Activated T-helper 9 cell treated with anti-CD3 and anti-CD28 coated beads, Interleukin-2, amount 50 U/mL, for 16 hours (primary cell): ENCODE measurements at places on chromosomes 2 and 18.

DNA sequence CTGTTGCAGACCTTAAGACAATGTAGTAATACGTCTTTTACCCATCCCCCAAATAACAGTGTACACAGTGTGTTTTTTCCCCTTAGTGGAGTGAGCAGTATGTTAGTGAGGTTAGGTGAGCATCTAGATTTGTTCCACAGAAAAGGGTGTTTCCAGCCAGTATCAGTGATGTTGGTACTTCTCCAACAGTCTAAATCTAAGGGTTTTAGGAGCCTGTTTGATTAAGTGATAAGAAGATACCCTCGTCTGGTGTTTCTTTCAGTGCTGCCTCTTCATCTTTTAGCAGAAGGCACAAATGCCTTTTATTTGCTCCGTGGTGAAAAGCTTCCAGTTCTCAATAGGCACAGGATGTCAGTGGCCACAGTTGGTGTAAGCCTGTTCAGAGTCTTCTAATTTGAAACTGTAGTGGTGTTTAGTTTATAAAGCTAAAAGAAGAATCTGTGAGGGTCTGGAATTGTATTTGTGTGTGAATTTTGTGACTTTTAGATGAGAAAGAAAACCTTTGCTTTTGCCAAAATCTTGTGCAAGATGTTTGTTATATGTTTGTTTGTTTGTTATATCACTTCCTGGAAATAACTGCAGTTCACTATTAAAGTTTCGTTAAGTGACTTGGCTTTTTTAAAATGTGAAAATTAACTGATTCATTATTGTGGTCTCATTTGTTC is 71.2 kb downstream of the MAP4K4 start:
- no peak for DNase-seq

DNA sequence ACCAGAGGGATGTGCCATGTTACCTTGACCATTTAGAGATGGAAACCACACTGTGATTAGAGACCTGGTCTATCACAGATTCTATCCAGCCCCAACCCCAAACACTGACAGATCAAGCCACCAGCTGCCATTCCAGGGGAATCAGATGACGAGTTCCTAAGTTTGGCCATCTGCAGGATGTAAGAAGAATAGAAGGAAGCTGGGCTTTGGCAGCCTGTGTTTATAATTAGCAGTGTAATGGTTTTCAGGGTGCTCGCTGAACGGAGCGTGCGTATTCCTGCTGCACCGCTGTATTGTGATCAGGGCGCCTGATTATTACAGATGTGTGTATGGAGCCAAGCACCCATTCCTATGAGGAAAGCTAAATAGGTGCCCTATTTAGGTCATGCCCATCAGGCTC is 138.1 kb downstream of the LRRC30 start:
- no peak for DNase-seq

DNA sequence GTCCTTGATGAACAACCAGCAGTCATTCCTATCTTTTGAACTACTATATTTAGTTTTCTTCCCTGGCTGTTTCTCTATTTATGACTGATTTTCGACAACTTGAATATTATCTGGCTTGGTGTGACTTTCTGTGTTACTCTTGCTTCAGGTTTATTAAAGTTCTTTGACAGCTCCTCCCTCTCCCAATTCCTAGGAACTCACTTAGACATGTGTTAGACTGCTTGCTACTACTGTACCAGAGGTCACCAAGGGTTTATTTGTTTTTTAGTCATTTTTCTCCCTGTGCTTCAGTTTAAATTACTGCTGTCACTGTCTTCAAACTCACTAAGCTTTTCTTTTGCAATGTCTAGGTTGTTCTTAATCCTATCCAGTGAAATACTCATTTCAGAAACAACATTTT is 90.5 kb downstream of the TMEM131 start:
- no peak for DNase-seq

DNA sequence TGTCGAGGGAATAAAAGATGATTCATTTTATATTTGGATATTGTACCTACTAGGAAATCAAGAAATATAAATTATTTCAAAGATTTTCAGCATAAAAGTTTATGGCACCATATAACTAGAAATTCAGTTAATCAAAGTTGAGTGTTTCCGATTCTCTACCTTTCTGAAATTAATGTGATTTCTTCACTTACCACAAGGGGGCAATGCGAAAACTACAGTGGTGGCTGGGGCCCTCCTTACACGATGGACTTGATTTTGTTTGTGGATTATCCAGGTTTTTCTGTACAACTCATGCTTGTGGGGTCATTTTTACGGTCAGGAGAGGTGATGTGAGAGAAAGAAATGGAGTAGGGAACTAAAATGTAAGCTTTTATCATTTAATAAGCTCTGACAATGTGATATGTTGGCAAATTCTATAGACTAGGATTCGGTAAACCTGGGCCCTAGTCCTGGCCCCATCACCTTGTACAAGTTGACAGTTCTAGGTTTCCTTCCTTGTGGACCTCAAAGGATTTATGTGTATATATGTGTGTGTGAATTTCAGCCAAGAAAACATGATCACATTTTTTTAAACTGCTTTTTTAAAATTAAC is 47.6 kb downstream of the G6PC2 start:
- DNase-seq: no peak

DNA sequence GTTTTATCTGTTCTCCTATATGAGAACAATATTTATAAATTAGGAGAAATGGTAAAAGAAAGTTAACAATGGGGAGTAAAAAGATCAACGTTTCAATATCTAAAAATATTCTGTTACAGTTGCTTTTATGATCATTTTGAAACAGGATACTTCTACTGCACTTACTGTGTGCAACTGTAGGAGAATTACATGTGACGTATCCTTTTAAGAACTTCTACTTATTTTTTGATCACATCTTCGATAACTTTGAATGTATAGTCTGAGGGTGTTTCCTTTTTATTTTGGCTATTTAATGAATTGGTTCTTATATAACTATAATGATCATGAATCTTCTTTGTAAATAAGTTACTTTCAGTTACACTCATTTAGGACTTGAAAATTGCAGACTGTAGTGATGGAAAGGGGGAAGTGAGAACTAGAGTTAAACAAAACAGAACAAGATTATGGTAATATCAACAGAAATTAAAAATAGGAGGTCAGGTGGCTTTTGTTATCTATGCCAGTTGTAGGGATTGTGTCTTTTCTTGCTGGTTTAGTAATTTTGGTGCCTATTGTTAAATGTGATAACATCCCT is 109.9 kb downstream of the MSTN start:
- DNase-seq: no peak

- DNase-seq: no peak
Observed at GRCh38 chr2:73451263-73451972, 65.8 kb downstream of the ALMS1 start.

DNA sequence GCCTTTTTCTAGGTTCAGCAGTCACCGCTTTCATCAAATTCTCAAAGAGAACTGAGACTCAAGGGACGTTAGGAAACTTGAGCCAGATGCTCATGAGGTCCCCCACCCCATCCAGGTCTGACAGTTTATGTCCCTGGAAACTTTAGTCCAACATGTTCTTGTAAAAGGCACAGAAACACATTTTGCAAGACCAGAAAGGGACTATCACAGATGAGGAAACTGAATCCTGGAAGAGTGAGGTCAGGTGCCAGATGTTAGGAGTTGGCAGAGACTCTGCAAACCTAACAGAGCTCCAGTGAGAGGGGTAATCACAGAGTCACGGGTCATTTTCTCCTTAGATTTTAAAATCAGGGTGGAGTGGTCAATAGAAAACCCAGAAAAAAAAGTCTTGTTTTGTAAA is 76.6 kb downstream of the RDH14 start:
- no peak for DNase-seq

GRCh38 chr2:241816431-241817121 is 7.6 kb downstream of the NEU4 start:
- no peak for DNase-seq

GRCh38 chr2:20099780-20100179 is 48.4 kb upstream of the LAPTM4A start:
- no peak for DNase-seq

- DNase-seq: no peak
Observed at GRCh38 chr2:19218166-19218565, 140.3 kb downstream of the OSR1 start.

- no peak for DNase-seq
Observed at GRCh38 chr2:42503291-42503690, 9.5 kb upstream of the KCNG3 start.

GRCh38 chr2:101961338-101962191 is 30.2 kb upstream of the IL1R2 start:
- no peak for DNase-seq

- DNase-seq: no peak
Observed at GRCh38 chr18:9661564-9661963, 46.5 kb upstream of the RAB31 start.

GRCh38 chr2:237567276-237568029 is 1.1 kb downstream of the PRLH start:
- no peak for DNase-seq

- no peak for DNase-seq
Observed at GRCh38 chr2:36561237-36561944, 36.6 kb downstream of the FEZ2 start.
